ENCODE measurements at places on chromosomes 16 and 17.
A peak's percentile ranks its signal among the peaks of the same experiment; 100 is the strongest.

DNA sequence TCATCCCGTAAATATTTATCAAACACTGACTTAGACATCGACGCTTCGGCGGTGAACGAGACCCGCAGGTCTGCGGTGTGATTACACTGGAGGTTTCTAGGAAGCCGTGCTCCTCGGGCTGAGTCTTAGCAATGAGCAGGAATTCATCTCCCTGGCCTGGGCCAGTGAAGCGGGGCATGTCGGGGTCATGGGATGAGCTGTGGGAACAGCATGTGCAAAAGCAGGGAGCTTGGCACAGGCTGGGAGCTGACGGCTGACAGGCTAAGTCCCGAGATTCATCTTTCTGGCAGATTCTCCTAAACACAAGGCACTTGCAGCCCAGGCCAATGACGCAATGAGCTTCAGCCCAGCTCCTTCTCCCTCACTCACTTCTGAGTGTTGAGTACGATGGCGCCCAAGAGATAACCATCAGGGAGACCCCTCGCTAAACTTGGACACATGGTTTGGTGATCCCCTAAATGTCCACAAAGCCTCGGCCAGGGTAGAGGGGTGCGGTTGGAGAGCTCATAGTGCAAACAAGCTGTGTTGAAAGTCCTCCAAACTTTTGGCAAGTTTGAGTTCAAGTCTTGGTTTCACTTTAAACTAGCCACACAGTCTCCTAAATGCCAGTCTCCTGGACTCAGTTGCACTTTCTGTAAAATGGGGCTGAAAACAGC lies 12.8 kb downstream of the CRISPLD2 start:
- DNase-seq, result no peak

DNA sequence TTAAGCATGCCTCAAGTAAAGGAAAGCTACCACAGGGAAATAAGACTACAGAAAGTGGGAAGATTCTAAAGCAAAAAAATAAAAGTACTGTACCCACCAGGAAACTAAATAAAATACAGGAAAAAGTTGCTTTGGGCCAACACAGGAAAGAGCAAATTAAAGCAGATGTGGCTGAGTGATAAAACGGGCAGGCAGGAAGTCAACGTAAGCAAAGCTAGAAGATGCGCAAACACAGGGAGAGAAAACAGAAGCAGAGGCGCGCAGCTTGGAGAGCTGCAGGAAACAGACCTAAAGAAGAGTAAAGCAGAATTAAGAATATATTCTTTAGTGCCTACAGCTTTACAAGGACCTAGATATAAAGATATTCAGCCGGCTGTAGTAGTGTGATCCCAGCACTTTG lies 21.7 kb downstream of the USP36 start:
- DNase-seq, result peak; percentile 57

DNA sequence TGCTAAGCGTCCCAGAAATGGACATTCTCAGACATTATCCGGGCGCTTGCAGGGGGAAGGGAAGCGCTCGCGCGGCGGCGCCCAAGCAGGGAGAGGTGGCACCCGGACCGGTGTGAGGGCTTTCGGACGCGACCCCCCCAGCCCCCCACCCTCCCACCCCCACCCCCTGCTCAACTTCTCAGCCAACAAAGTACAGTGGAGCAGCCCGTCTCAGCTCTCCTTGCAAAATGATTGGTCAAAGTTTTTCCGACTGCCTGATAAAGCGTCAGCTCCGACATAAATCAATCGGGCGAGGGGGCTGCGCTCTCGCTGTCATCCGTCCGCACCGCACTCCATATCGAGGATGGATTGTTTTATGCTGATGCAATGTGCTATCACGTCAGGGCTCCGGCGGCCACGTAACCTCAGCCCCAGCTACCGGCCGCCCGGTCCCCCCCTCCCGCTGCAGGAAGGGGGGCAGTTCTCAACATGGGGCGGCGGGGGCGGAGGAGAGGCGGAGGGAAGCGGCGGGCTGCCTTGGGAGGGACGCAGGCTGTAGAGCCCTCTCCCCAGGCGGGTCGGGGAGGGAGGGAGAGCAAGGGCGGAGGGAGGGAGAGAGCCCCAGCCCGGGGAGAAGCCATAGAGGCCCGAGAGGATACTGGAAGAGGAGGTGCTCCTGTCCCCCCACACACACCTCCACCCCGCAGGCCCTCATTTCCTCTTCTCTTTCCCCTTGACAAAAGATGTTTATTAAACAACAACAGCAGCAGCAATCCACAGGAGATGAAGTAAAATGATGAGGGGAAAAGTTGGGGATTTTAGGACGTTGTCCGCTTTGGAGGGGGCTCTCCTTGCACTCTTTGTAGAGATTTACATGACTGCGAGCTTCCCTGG lies at the start of gene HOXB9:
TSS of gene HOXB9 (minus strand) at position 114 of the 873 bp plus-strand sequence. CDS start at position 25, 89 bp downstream.
- no peak for DNase-seq

GRCh38 chr17:28726226-28726626 lies at the start of gene TLCD1:
TSS of gene TLCD1 (minus strand) at chr17:28726233. CDS start at chr17:28726097, 136 bp downstream.
- peak; percentile 80 for DNase-seq

GRCh38 chr16:77043076-77043475 lies 147.9 kb upstream of the MON1B start:
- DNase-seq, result peak; percentile 5

DNA sequence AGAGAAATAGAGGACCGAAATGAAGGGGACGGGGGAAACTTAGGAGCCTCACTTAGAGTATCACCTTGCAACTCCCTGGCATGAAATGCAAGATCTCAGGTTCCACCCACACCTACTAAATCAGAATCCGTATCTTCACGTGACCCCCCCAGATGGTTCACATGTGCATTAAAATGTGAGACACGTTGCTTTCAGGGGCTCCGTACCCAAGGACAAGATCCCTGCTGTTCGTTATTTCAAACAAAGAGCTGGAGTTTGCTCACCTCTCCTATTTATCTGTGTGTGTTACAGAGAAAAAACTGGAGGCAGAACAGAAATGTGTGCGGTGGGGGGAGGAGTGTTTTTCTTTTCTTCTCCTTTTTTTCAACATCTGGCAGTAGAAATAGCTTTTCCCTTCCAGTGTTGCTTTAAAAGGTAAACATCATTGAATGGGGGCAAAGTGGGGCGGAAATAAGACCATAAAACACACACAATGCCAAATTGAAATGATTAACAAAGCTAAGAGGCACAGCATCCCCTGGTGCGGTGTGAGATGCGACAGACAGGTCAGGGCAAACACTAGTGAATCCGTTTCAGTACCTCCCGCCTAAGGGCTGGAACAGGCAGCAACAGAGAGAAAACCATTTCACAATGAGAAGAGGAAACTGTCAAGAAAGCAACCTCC lies 145.4 kb downstream of the SOX9 start:
- no peak for DNase-seq

- DNase-seq, result no peak
Observed at GRCh38 chr17:13598353-13599167, 3.2 kb downstream of the HS3ST3A1 start.

- DNase-seq, result no peak
Observed at GRCh38 chr17:7562208-7562605, 488 bp downstream of the SENP3 start.

DNA sequence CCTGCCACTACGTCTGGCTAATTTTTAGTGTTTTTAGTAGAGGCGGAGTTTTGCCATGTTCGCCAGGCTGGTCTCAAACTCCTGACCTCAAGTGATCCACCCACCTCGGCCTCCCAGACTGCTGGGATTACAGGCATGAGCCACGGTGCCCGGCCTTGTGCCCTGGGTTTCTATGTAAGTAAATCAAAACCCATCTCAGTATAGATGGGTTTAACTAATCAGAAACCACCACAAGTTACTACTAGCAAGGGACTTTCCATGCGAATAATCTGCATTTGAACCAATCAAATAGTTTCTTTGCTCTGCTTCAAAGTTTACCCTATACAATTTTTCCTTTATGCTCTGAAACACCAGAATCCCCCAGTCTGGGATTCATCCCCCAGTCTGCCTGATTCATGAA lies 16.5 kb upstream of the EIF1 start:
- DNase-seq, result no peak

DNA sequence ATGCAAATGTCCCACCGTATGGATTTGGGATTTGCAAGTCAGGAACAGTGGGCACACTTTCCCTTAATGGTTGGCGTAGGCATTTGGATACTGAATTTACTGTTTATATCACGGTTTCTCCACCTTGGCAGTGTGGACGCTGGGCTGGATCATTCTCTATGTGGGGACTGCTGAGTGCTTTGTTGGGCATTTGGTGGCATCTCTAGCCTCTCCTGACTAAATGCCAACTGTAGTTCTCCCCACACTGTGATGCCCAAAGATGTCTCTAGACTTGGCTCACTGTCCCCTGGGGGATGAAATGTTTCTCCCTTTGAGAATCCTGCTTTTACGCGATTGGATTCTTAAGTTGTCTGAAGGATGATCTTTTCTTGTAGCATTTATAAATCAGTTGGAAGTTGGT lies 49.0 kb downstream of the RBFOX1 start:
- DNase-seq, result no peak
